ENCODE measurements at places on chromosomes 5 and 9.

GRCh38 chr9:102253099-102253498 is 514.7 kb upstream of the GRIN3A start:
- DNase-seq, result no peak

- DNase-seq, result no peak
These were observed 29.1 kb downstream of the ADAMTS2 start for GRCh38 chr5:179316111-179316551.

DNA sequence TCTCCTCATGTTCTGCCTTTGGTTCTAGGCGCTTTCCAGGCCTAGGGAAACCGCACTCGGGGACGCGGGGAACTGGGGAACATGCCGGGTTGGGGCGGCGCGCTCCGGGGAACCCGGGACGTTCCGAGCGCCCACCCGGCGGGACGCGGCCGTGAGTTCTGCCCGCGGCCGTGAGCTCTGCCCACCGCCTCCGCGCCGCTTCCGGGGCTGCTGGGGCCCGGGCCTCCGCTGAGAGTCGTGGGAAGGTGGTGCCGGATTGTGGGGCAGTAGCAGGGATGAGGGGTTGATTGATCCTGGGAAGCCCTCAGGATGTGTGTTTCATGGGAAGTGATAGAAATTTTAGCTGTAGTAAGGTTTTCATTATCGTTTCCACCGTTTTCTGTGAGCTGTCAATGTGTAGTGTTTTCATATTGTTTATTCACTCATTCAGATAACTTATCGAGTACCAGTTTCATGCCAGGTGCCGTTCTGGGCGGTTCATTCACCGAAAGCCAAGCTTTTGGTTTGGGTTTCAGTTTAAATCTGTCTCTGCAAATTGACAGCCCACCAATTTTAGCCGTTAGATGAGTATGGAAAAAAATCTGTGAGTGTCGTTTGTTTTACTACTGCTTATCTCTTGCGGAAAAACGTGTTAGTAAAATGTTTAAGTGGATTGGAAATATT is 657 bp downstream of the MTRR start:
- no peak for DNase-seq

- DNase-seq, result no peak
These were observed 2.8 kb downstream of the HSPA5 start for GRCh38 chr9:125238127-125238914.

DNA sequence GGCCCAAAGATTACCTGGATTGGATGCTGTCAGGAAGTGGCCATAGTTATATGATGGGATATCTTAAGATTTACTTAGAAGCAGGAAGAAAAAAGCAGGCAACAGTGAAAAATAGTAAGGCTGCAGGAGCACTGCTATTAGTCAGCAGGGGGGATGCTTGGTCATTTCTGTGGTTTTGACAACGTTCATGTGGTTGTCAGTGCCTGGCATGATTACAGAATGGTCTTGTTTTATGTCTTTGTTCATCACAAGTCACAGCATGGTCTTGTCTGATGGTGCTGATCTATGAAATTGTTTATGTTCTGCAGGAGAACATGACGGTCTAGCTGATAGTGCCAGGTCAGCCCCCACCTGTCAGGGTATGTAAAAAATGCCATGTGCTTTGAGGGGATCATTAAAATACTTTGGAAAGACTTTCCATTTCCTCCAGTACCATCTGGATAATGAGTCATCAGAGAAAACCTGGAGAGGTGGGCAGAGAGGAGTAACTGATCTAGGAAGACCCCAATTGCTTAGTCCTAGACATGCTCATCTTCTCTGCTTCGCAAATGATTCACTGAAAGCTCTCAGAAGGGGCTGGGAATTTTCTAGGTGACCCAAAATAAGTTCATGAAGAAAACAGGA is 48.5 kb downstream of the PLGRKT start:
- DNase-seq, result peak; percentile 96

GRCh38 chr9:127976498-127976897 is 4.3 kb downstream of the EEIG1 start:
- no peak for DNase-seq

- DNase-seq, result no peak
These were observed 45.1 kb upstream of the HAND1 start for GRCh38 chr5:154523104-154523503.

GRCh38 chr5:156835905-156836304 is 14.2 kb upstream of the PPP1R2B start:
- no peak for DNase-seq

DNA sequence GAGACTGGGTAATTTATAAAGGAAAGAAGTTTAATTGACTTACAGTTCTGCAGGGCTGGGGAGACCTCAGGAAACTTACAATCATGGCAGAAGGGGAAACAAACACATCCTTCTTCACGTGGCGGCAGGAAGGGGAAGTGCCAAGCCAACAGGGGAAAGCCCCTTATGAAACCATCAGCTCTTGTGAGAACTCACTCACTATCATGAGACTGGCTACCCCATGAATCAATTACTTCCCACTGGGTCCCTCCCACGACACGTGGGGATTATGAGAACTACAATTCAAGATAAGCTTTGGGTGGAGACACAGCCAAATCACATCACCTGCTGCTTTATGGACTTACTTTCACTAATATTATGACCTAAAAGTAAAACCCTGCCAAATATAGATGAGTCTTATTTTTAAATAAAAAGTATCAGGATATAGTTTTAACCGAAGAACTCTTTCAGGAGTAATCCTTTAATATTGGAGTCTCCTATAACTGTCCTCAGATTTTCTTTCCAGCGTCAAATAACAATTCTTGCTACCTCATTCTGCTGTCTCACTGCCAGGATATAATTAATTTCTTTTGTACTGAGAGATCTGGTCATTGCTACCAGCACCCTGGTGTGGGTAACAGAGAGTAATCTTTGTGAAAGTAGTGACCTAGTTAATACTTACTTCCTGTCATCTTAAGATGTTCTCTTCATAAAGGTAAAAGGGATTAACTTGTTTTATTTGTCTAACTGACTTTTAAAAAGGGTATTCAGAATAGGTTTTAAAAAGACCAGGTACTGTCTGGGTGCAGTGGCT is 68.6 kb downstream of the NLN start:
- no peak for DNase-seq

DNA sequence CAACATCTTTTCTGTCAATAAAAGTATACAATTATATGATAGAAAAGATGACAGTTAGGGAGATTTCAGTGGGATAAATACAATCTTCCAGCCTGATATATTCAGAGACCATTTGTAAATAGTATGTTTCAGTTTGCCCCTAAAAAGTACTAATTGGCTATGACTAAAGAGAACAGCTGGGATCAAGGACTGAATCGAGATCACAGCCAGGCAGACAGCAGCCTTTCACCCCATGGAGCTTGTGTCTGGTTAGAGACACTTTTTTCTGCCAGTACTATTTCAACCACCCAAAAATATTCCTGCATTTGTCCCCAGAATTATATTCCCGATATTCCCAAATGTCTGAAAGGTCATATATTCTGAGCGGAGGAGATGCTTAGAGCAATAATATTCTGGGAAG is 577.3 kb upstream of the TLE4 start:
- DNase-seq, result no peak

- DNase-seq, result no peak
These were observed 6.7 kb downstream of the FAM114A2 start for GRCh38 chr5:154031937-154032489.

- no peak for DNase-seq
These were observed 106.6 kb upstream of the KCNN2 start for GRCh38 chr5:114255260-114255659.

GRCh38 chr5:32193591-32193990 is 19.5 kb upstream of the GOLPH3 start:
- DNase-seq, result peak; percentile 88

- no peak for DNase-seq
These were observed 70.0 kb downstream of the KLHL3 start for GRCh38 chr5:137665678-137666460.

GRCh38 chr9:125816321-125816720 is 69.1 kb downstream of the PBX3 start:
- DNase-seq, result no peak

DNA sequence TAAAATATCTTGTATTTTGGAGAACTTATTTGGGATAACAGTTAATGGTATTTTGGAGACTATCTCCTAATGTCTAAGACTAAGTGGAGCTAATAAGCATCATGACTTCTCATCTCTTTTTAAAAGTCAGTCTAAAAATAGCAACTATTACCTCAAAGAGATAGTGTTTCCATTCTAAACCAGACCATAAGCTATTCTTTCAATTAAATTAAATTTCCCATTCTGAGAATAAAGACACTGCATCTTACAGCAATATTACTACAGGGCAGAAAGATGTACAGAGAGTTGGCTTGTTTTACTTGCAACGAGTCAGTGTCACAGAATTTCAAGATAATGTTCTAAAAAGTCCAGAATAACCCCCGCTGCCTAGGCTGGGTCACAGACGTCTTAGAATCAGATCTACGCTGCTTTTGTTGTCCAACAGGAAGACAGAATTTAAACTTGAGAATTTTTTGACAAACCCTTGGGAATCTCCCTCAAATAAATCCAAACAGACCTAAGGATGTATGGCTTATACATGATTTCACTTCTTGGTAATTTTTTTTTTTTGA is 98.9 kb downstream of the USP20 start:
- DNase-seq, result no peak

DNA sequence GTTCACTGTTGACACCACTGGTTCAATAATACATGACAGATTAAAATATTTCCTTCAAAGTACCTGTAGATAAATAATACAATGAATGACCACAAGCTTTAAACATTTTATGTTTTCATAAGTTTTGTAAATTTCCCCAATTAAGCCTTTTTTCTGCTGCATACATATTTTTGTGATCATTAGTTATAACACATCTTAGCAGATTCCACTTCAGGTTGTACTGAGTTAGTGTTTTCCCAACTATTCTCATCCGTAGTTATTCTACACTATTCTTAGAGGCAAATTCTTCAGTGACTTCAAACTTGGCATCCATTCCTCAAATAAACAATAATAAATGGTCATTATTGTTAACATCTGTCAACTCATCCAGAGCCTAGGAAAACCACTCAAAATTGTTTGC is 100.9 kb downstream of the NRG2 start:
- DNase-seq, result no peak

DNA sequence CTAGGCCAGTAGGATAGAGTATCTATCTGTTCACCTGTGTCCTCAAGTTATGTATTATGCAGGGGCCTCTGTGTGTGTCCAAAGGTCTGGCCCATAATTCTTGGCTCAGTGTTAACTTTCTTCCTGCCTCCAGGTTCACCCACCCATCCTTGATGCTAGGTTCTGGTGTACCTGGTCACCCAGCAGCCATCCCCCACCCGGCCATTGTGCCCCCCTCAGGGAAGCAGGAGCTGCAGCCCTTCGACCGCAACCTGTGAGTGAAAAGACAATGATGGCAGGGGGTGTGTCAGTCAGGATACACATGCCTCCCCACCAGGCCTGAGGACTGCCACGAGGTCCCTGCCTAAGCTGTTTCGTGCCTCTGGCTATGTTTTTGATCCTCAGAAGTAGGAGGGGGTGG is 27.6 kb downstream of the TCF7 start:
- DNase-seq, result no peak

DNA sequence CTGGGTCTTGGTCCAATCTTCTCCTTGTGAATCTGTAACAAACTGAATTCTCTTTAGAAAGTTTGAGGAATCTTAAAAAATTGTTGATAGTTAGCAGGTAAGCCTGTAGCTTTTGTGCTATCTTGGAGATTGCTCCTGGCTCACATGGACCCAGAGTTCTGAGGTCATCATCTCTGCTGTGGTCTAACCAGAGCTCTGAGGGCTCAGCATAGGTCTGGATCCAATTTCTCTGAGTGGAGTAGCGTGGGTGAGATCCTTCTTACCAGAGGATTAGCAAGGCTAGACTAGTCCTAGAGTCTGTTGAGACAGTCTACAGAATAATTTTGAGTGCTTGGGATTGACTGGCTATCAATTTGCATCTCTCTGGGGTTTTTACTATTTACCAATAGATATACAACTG is 60.5 kb upstream of the IL6ST start:
- peak; percentile 85 for DNase-seq

DNA sequence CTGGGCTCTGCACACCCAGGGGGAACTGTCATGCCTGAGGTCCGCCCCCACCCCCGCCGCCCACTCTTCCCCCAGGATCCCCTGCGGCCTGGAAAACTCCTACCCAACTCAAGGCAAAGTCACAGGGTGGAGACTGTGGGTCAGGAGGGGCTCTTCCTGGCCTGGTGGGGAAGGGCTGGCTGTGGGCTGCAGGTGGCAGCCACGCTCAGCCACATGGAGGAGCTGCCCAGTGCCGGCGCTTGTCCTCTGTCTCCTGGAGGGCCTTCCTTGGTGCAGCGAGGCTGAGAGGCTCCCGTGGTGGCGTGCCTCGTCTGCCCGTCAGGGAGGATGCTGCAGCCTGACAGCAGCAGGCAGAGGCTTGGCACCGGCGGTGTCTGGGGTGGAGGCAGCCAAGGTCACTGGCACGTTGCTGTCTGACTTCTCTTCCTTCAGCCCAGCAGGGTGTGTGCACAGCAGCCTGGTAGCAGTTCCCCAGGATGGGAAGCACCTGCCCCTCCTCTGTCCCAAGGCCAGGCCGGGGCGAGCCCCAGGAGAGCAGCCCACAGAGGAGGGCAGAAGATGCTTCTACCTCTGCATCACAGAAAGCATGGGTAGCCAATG is 78.1 kb downstream of the ADAMTS2 start:
- DNase-seq, result peak; percentile 56

GRCh38 chr5:77449981-77450380 is 42.1 kb downstream of the WDR41 start:
- no peak for DNase-seq

DNA sequence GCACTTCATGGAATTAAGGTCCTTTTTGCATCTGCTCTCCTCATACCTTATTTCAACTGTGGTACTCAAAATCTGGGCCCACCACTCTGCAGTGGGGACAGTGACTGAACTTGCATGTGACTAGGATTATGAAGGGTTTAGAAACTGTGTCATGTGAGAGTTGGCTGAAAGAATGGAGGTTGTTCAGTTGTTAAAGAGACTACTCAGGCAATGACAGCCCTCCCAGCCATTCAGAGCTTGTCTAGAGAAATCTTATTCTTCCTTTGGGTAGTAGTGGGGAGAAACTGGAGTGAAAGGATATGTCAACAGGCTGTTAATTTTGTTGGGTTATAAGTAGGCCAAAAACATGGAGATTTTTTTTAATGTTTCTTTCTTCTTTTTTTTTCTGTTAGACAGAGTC is 10.3 kb downstream of the AOPEP start:
- DNase-seq, result no peak

GRCh38 chr5:155260798-155261197 is 247.2 kb downstream of the KIF4B start:
- DNase-seq, result no peak

- DNase-seq, result peak; percentile 52
These were observed 1.2 kb downstream of the CDKN2B-AS1 start for GRCh38 chr9:21995666-21996398.

DNA sequence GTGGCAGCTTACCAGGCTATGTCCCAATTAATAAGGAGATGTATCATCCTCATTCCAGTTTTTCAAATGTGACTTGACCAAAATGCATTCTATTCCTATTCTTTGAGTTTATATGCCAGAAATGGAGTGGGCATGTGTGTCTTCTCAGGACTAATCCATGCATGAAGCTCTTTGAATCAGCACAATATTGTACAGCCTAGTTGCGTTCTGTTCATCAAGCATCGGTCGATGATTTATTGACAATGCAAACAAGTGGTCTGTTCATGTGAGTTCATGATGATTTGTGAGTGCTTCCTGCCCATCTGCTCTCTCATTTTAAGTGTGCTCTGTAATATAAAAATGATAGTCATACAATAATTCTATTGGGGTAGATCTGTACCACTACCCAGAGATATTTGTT is 48.3 kb downstream of the PALM2AKAP2 start:
- no peak for DNase-seq
